Activated CD4-positive, alpha-beta T cell treated with anti-CD3 and anti-CD28 coated beads, Interleukin-2, amount 50 U/mL, for 4 hours (primary cell): ENCODE measurements at places on chromosomes 2 and 18.

DNA sequence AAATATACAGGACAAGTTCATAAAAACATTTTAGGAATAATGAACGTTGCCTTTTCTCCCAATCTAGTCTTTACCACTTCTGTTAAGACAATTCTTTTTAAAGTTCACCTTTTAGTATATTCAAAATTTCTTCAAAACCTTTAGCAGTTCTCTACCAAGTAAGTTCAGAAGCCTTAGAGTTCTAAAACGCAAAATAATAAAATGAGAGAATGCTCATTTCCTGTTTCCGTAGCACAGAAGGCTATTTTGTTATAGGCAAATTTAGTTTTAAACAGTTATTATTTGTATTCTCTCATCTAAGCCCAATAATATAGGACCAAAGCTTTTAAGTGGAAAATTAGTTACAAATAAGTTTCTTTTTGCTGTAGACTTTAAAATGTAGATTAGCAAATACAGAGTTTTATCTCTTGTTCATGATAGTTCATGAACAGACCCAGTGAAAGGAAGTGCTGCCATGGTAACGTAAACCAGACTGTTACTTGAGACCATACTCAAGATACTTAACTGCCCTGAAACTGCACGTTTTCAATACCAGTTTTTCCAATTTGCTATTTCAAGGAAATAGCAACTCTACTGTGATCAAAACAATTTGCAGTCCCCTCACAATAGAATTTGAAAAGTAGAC is 173.1 kb upstream of the STON1 start:
- no peak for DNase-seq

DNA sequence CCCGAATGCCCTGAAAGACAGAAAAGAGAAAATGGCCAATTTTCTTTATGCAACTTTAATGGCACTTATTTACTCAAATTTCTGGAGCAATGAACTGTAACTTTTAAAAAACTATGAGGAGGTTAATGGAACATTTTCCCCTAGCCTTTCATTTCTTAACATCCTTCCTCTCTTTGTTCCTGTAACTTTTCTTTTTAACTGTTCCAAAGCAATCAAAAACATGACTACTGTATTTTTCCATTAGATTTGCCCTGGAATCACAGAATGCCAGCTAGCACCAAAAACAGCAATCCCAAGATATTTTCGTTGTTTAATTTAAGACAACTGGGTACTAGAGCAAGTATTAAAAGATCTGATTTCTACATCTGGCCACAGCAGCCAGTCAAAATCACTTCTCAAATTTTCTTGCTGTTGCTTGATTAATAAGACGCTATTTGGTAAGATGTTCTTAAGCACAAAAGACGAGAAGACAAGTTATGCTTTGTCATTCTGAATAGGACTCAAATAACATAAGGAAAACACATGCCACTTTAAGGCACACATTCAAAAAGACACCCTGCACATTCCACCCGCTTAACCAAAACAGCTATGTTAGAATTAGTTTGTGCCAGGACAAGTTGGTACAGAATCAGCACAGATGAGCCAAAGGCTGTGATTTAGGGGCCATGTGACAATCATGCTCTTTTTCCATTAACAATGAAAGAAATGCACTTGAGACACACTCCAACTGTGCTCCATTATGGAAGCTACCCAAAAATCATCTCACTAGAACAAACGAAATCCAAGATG is 3.6 kb downstream of the STARD7 start:
- no peak for DNase-seq

GRCh38 chr2:128310094-128310716 is 8.5 kb downstream of the HS6ST1 start:
- no peak for DNase-seq

- peak; percentile 29 for DNase-seq
These were observed 510 bp downstream of the NCKAP1 start for GRCh38 chr2:183037553-183038340.

GRCh38 chr18:2147476-2148230 is 423.7 kb downstream of the METTL4 start:
- no peak for DNase-seq

GRCh38 chr2:25250331-25251070 is 82.1 kb upstream of the POMC start:
- DNase-seq, result peak; percentile 15

- no peak for DNase-seq
These were observed 814.2 kb downstream of the LRP1B start for GRCh38 chr2:141316606-141317005.

DNA sequence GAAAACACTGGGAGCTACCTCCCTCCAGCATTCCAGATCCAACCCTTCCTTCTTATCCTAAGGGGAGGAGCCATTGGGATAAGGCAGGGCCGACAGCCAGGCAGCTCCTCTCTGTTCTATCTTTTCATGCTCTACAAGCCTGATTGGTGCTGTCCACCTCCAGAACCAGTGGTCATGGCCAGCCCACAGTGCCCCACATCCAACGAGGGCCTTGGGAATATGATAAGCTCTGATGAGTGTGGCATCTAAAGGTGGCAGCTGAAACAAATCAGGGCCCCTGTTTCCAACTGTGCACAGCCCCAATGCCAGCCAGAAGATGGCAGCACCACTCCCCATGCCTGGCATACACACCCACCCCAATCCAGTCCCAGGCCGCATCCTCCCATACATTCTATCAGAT is 329.3 kb downstream of the C1D start:
- DNase-seq, result no peak

GRCh38 chr2:160574468-160575140 is 81.0 kb upstream of the RBMS1 start:
- no peak for DNase-seq

DNA sequence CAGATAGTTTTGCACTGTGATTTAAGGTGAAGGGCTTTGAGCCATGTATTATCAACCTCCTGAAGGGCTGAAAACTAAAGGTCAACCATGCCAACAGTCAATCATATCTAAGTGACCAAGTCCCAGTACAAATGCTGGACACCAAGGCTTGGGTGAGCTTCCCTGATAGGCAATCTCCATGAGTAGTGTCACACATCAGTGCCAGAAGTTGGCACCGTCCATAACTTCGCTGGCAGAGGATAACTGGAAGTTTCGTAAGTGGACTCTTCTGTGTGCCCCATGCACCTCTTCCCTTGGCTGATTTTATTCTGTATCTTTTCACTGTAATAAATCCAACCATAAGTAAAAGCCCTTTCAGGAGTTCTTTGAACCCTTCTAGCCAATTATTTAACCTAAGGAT is 13.2 kb downstream of the REV1 start:
- DNase-seq, result no peak

- DNase-seq, result no peak
These were observed 24.8 kb downstream of the GATA6 start for GRCh38 chr18:22194151-22194598.

GRCh38 chr18:55144193-55144930 is 185.1 kb upstream of the CCDC68 start:
- no peak for DNase-seq

DNA sequence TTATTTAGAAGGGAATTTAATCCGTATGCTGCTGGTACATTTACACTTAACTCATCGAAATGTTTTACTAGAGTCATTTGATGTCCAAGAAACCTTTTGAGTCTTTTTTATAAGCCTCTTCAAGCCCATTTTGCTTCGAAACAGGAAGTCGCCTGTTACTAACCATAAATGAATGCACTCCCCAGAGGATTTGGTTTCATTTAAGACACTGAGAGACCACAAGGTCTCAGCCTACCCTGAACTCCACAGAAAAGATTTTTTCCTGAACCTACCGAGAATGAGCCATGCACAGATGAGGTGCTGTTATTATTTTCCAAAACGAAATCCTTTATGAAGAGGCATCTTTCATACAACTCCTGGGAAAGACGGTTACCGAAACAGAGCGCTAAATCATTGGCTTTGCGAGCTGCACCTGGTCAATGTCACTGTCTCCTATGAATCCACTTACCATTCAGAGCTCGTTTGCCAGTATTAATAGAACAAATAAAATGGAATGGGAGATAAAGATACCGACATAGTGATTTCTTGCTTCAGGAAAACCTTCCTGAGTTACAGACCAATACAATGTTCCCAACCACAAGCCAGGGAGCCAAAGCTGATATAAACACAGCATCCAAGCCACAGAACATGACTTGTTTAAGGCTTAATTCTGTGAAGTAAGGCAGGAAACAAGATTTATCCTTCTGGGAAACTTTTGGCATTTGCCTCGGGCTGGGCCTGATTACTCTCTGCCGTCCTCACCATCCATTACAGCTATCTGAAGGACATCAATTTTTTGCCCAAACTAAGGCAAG is 382.1 kb downstream of the OSR1 start:
- DNase-seq, result no peak

GRCh38 chr18:35083174-35083712 is 42.0 kb downstream of the MAPRE2 start:
- DNase-seq, result no peak

DNA sequence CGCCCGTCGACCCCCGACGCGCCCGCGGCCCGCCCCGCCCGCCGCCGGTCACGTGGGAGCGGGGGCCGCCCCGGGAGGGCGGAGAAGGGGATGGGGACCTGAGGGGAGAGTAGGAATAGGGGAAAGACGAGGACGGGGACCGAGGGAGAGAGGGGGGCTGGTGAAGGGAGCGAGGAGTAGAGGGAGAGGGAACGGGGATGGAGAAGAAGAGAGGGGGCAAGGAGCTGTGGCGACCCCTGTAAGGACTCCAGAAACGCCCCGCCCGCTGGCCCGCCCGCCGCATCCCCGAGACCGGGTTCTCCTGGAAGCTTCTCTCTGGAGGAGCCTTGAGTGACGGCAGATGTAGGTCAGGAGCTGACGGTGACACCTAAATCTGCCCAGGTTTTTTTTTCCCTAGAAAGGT is 615 bp downstream of the ADNP2 start:
- DNase-seq, result no peak

GRCh38 chr2:42342061-42342794 is 18.8 kb downstream of the COX7A2L start:
- no peak for DNase-seq

- DNase-seq, result no peak
These were observed 2.0 kb downstream of the PROC start for GRCh38 chr2:127420039-127420864.

DNA sequence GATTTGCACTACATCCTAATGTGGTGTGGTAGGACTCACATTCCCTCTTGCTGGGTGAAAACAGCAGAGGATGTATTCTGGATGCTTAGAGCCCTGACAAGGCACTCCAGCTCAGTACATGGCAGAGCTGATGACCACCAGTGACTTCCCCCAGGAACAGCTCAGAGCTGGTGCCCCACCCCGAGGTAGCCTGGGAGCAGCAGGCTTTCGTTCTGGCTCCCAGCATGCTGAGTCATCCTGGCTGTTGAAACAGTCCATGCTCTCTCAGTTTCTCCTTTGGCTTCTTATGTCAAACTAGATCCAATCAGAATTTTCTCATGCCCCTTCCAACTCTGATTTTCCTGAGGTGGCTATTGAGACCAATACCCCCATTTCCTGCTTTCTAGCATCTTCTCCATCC is 438.2 kb downstream of the NBAS start:
- DNase-seq, result no peak

- DNase-seq, result no peak
These were observed 37.8 kb downstream of the GATA6 start for GRCh38 chr18:22207021-22207758.

GRCh38 chr2:241378816-241379215 is 22.7 kb downstream of the FARP2 start:
- DNase-seq, result no peak

DNA sequence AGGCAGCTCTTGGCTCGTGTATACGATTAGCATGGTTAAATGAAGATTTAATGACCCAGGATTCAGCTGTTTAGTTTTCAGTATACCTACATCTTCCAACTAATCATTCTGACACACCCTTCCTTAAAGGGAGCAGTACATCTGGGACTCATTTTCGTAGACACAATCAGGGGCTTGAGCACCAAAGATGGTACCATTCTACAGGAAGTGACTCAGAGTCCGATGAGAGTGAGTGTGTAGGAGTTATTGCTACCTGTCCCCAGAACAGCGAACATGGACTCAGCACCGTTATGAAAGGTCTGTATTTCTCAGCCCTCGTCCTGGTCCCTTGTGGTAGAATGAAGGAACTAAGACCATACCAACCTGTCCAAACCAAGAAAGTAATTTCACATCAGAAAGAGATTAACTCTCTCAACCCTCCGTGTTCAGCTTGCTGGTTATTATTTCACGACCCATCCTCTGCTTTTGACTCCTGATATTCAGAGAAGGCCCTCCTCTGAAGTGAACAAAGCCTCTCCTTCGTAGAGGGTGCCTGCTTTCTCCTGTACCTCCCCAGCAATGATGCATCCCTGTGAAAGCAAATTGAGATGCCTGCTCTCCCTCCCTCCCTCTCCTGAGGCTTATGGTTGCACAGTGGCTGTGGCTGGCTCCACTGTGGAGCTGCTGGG is 214.8 kb downstream of the MTX2 start:
- no peak for DNase-seq

DNA sequence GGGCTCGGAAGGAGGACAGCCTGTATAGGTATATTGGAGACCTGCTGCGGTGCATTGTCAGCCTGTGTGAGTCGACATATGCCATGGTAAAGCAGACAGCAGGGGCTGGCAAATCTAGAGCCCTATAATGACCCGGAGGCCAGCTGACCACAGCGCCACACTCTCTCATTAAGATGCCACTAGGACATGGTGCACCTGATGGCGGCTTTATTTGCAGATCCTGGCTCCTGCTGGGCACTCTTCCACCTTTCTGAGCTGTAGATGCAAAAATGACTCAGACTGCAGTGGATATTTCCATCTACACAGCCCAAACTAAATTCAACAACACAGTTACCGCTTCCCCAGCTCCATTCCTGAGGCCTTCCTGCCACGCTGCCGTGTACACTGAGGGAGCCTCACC is 389.9 kb downstream of the TNS1 start:
- no peak for DNase-seq

DNA sequence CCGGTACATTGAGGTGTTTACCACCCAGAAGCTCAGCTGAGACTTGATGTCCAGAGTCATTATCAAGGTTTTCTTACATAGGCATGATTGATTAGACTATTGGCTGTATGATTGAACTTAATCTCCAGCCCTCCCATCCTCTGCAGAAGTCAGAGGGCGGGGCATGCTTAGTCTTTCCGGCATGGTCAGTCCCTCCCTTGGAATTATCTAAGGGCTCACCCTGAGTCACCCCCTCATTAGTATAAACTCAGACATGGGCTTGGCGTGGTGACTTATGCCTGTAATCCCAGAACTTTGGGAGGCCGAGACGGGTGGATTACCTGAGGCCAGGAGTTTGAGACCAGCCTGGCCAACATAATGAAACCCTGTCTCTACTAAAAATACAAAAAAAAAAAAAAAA is 243.9 kb downstream of the VAPA start:
- no peak for DNase-seq

DNA sequence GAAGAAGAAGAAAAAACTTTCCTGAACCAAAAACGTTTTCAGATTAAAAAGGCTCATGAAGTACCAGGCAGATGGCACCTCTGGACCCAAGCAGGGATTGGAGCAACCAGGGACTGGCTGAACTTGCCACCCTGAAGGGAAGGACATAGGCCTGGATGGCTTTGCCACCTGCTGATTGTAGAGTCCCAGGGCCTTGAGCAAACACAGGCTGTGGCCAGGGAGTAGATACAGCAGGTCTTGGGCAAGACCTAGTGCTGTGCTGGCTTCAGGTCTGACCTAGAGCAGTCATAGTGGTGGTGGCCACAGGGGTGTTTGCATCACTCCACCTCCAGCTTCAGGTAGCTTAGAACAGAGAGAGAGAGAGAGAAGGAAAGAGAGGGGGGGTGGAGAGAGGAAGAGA is 231.5 kb upstream of the FBXO11 start:
- no peak for DNase-seq
